Ovary (tissue), 10 donors: ENCODE measurements at places on chromosomes 3 and 15. TPM values are rescaled to one million over a fixed set of nuclear protein-coding genes. Genes with fewer than 3 reads are reported as not detected.

DNA sequence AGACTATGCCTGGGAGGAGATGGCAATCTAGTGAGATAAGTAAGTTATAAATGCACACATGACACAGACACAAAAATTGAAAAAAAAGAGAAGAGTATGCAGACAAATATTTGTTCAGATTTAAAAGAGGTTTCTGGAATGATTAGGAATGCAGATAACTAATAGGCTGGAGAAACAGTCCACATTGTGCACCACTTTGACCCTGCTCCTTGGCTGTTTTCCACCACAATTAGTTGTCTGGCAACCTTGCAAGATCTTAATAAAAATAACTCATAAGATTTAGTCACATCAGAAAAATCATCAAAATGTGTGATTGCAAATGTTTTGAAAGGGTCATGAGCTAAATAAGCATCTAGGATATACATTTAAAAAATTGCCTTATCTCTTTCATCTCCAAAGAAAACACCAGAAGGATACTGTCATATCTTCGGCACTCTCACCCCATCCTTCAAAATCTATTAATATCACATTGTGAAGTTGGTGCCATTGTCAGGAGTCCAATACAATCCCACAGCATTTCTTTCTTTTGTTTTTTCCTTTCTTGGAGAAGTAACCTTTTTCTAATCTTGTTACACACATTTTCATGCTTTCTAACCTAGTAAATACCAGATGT is 153.7 kb upstream of the KCNMB2 start:
- no peak overlapping the region for H3K27ac ChIP-seq
- no peak overlapping the region for H3K4me3 ChIP-seq
- no peaks in the 10 kb centered on the region for H3K27me3 ChIP-seq
- peaks cover 2% of the 10 kb centered on the region for H3K4me1 ChIP-seq
- no peak for DNase-seq
- no peaks in the 10 kb centered on the region for H3K36me3 ChIP-seq

DNA sequence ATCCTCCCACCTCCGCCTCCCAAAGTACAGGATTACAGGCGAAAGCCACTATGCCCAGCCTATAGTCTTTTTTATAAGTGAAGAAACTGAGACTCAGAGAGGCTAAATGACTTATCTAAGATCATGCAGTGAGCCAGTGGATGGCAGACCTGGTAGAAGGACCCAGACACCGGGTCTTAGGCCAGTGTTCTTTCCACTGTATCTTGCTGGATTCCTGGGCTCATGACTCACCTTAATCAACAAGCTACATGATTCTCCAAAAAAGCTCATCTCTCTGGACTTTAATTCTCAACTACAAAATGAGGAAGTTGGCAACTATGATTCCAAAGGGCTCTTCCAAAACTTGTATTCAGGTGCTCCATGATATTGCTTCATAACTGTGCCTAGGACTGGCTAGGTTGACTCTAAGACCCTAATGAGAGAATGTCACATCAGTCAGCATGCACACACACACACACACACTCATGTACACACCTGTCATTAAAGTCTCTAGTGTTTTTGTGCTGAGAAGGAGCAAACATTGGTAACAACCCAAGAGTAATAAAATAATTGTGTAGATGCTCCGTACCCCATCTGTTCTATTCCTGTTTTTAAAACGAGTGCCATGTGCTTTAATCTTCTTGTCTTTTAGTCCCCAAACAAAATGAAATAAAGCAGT is 89.7 kb upstream of the SLC4A7 start:
- no peaks in the 10 kb centered on the region for H3K4me1 ChIP-seq
- no peak overlapping the region for H3K27ac ChIP-seq
- DNase-seq = no peak
- no peaks in the 10 kb centered on the region for H3K36me3 ChIP-seq
- no peaks in the 10 kb centered on the region for H3K27me3 ChIP-seq
- H3K4me3 ChIP-seq = no peak overlapping the region

- H3K36me3 ChIP-seq = no peaks in the 10 kb centered on the region
- H3K4me1 ChIP-seq = no peaks in the 10 kb centered on the region
- H3K27me3 ChIP-seq = no peaks in the 10 kb centered on the region
- no peak for DNase-seq
- H3K4me3 ChIP-seq = no peak overlapping the region
Observed at GRCh38 chr15:80072285-80072994, 13.0 kb downstream of the ZFAND6 start.

GRCh38 chr15:92533298-92533697 is 122.3 kb downstream of the FAM174B start:
- H3K27me3 ChIP-seq = no peaks in the 10 kb centered on the region
- H3K36me3 ChIP-seq = no peaks in the 10 kb centered on the region
- DNase-seq = no peak
- H3K27ac ChIP-seq = no peak overlapping the region
- no peak overlapping the region for H3K4me3 ChIP-seq

DNA sequence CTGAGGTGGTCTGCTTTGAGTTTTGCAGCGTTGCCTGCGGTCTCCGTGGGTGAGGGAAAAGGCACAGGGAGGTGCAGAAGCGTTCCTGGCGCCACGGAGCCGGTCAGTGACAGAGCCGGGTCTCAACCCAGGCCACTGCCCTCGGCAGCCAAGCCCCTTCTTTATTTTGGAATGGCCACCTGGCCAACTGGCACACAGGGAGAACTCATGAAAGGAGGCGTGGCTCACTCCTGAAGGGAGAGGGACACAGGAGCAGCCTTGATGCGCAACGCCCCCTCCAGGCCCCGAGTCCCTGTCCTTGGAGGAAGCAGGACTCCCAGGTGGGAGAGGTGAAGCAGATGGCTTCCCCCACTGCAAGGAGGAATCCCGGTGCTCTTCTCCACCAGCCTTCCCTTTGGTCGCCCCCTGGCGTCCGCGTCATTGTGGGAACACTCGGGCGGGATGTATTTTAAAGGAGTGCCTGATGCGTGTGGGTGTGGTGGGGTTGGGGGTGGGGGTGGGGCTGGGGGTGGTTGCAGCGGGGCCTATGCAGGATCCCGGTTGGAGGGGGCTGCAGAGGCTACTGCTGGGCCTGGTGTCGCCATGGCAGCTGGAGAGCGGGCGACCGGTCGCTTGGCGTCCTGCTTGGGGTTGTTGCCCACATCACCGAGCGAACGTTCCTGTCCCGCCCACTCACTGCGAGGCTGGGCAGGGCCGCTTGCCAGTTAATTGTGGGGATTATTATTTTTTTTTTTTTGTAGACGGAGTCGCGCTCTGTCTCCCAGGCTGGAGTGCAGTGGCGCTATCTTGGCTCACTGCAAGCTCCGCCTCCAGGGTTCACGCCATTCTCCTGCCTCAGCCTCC is 32.6 kb downstream of the APBA2 start:
- no peaks in the 10 kb centered on the region for H3K4me1 ChIP-seq
- no peaks in the 10 kb centered on the region for H3K27me3 ChIP-seq
- H3K4me3 ChIP-seq = no peak overlapping the region

DNA sequence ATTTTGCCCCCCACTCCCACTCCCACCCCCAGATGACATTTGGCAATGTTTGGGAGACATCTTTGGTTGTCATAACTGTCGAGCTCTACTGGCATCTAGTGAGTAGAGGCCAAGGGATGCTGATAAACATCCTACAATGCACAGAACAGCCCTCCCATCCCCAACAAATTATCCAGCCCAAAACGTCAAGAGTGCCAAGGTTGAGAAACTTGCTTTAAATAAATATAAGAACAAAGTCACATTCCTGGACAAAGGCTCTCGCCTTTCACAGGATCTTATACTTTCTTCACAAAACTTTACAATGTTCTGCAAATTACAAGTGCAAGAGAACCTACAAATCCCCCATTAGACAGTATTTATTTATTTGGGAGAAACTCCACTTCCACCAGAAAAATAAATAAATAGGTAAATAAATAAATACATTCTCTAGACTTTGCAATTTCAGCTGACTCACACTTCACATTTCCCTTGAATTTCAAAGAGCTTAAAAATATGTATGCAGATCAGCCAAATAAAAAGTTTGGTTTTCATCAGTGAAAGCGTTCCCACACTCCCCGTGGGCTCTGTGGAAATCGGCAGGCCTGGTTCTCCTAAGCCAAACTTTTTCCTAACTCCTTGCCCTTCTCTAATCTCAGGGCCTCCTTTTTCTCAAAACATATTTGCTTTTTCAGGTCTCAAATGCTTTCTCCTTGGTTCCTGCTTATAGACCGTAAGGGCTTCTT is 12.7 kb upstream of the CPA3 start:
- no peaks in the 10 kb centered on the region for H3K36me3 ChIP-seq
- peaks cover 2% of the 10 kb centered on the region for H3K4me1 ChIP-seq
- DNase-seq = no peak
- H3K4me3 ChIP-seq = no peak overlapping the region

GRCh38 chr15:27958911-27959578 is 140.1 kb downstream of the OCA2 start:
- H3K27me3 ChIP-seq = no peaks in the 10 kb centered on the region
- DNase-seq = no peak
- H3K4me3 ChIP-seq = no peak overlapping the region
- H3K4me1 ChIP-seq = no peaks in the 10 kb centered on the region

The HDC gene
- 0.94 TPM for total RNA-seq

The ABI3BP gene
- total RNA-seq = 127 TPM

The HMG20A gene
- total RNA-seq = 34.9 TPM

The CYP8B1 gene
- total RNA-seq = 0.46 TPM

The FGF12 gene
- 2.8 TPM for total RNA-seq

The MAP1A gene
- total RNA-seq = 20.1 TPM
